ENCODE measurements at places on chromosomes 7 and 10.

GRCh38 chr10:112858986-112859651 lies 90.9 kb upstream of the TCF7L2 start:
- DNase-seq: no peak

GRCh38 chr7:43655584-43655983 lies 72.7 kb downstream of the STK17A start:
- no peak for DNase-seq

DNA sequence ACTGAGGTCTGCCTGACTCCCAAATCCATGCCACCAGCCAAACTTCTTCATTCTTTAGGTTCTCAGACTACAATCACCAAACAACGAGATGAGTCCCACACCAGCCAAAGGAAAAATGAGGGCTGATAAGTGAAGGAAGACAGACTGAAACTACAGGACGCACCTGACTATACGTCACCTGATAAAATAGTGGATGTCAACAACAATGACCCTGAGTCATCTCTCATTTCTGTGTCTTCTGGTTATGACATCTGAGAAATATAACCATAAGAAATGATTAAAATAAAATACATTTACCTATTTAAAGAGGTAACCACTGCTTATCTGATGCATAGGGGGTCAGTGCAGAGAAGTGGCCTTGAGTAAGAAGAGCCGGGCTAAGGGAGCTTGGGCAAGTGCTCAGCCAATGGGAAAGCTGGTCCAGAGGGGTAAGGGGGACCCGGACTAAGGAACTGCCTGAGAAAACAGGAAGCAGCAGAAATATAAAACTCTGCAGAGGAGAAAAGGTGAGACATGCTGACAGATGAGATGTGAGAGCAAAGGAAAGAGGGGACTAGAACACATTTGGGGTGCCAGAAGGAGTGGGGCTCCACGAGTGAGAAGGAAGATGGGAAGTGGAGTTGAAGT lies 51.8 kb downstream of the HIPK2 start:
- DNase-seq: no peak

- no peak for DNase-seq
Measured at GRCh38 chr7:81439591-81439990, 330.3 kb downstream of the HGF start.

GRCh38 chr10:60262647-60263126 lies 127.0 kb downstream of the ANK3 start:
- no peak for DNase-seq
